ENCODE measurements at places on chromosomes 3 and 15.

DNA sequence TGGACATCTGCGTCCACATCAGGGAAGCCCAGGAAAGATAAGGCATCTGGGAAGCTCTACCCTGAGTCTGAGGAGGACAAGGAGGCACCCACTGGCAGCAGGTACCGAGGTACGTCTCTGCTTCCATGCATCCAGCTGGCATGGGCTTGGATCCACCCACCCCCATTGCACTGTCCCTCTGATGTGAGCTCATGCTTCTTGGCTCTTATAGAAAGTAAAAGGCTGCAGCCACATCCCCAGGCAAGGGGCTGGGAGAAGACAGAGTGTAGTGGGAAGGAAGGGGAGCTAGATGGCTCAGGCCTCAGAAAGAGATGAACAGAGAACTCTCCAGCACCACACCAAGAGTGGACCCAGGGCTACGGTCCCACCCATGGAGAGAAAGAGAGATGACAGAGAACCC, 18.2 kb downstream of the PTH1R start:
- DNase-seq = no peak

DNA sequence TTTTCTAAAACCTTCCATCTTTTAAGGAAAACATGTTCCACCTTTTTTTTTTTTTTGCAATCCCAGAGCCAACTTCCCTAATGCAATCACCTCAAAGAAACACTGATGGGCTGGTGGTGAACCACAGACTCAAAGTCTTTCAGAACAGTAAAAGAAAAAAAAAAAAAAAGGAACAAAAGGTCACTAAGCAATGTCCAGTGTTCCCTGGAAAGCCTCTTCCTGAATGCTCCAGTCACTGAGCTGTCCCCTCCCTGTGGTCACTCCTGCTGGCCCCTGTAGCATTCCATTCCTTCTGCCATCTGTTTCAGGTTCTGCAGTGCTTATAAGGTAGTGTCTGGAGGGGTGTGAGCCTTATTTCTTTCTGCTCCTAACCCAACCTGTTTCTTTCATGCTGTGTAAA, 53.3 kb downstream of the AAGAB start:
- no peak for DNase-seq

- no peak for DNase-seq
Measured at GRCh38 chr15:73927003-73927475, 777 bp downstream of the LOXL1 start.

GRCh38 chr15:25659251-25659650, 203.9 kb downstream of the ATP10A start:
- DNase-seq = no peak

DNA sequence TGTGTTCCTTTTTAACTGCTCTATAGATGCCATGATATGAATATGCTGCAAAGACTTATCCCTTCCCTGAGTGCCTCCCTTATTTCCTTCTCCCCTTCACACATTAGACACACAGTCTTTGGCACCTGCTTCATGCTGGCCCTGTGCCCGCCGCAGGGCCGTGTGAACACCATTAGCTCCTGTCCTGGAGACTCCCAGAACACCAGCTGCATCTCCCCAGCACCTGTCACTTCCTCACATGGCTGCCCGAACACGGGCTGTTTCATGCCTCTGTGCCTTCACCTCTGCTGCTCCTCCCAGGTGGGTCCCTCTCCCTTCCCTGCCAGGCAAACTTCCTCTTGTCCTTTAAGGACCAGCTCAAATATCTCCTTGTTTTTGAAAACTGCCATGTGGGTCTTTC, 40.5 kb upstream of the SEC13 start:
- DNase-seq = peak; percentile 12

DNA sequence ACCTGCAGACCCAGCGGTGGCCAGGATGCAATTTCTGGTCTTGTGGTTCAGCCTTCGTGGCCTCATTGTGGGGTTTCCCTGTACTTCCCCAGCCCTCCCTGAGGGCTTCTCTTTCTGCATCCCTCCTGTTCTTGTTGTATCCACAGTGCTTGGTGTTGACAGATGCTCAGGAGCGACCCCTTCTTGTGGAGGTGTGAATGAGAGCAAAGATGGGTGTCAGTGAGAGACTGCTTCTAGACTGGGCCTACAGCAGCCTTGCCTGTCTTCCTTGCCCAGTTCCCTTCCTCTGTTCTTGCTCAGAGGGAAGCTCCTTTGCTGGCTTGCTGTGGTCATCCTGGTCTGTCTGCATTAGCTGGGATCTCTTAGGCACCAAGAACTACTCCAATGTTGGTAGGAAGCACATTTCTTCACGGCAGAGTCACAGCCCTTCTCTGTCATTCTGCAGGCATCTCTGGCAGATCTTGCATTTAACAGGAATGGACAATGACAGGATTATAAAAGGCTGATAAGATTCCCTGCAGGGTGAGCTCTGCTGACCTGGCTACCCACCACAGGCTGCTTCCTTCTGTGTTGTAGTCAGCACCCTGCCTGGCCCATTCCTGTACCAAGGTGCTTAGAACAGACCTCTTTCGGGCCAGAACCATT, 317.8 kb upstream of the C2CD4B start:
- DNase-seq = no peak

DNA sequence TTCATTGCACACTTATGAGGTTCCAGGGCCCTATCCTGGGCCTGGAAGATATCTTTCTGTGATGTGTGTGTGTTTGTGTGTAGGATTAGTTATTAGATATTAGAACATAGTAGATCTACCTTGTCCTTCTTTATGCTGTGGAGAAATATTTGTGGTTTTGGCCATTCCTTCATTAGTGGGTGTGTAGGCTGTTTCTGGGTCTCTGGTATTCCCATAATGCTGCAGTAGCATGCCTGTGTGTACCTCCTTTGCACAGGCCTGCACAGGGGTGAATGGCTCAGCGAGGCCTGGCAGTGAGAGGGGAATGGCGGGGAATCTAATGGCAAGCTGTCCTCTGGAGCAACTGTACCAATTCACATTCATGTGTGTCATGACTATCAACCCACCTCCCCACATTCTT, 125.8 kb upstream of the MRPS22 start:
- no peak for DNase-seq

- no peak for DNase-seq
Measured at GRCh38 chr15:81343371-81343770, 19.4 kb upstream of the STARD5 start.

- DNase-seq = no peak
Measured at GRCh38 chr3:48993834-48994233, 3.8 kb downstream of the P4HTM start.

- DNase-seq = no peak
Measured at GRCh38 chr15:92101708-92102394, 248.3 kb downstream of the SLCO3A1 start.

DNA sequence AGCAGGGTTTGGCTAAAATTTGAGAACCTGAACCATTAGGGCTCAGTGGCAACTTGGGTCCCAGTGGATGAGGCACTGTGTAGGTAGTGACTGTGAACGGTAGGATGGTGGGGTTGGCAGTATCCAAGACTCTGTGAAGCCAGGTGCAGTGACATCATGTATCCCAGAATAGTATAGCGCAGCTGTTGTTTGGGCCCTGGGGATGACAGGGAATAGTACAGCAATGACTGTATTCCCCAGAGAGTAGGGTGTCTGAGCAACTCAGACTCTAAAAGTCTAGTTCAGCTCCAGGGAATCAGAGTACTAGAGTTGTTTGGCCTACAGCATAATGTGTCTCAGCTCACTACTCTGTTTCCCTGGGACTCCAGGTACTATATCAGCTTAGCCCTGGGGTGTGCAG, 20.7 kb upstream of the PPP2R3A start:
- no peak for DNase-seq

- DNase-seq = no peak
Measured at GRCh38 chr3:5330152-5330810, 142.8 kb downstream of the EDEM1 start.

DNA sequence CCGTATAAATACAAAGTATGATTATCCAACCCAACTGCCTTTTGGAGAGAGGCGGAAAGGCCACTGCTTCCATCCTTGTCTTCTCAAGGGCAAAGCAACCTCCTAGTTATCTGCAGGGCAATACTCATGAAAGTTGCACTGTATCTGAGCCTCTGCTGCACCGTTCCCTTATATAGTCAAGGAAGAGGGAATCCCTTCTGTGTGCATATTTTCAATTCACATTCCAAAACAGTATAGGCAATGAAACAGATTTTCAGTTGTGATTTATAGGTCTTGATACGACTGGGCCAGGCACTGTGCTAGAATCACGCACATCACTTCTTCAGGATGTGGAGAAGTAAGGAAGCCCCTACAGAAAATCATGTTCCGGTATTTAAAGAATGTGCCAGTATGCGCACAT, 455.7 kb downstream of the FOXP1 start:
- DNase-seq = no peak

DNA sequence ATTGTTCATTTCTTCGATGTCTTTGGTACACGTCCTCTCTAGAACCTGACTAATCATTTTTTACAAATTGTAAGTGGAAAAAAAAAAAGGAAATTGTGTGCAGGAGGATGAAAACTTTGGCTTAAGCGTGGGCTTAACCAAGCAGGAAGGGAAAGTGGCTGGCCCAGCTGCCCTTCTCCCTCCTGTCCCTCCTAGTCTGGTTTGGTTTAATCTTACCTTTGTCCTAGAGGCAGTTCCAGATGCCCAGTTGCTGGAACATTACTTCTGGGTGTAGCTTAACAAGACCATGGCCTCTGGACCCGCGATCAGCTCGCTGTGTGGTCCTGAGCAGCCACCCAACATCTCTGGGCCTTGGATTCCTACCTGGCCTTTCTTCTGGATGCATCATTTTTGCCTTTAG, 15.4 kb downstream of the PAQR5 start:
- no peak for DNase-seq

DNA sequence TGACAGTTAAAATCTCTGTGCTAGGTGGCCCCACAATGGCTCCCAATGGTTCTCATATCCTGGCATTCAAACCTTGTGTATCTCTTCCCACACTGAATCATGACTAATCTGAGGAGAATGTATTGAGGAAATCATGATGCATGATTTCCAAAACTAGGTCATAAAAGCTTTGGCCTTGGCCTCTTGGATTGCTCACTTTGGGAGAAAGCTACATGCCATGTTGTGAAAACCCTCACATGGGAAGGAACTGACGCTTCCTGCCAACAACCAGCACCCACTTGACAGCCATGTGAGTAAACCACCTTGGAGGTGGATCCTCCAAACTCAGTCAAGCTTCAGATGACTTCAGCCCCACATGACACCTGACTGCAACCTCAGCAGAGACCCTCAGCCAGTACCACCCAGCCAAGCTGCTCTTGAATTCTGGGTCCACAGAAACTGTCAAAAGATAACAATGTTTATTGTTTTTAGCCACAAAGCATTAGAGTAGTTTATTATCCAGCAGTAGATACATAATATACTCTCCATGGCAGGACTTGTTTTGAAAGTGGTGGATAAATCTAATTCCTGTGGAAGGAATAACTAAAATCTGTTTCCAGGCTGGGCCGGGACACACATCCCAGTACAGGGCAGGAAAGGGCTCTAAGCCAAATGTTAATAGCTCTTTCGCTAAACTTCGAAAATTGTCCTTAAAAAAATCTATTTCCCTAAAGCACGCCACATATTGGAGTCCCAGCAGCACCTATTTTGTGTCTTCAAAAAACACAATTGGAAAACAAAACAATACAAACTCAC, 1.0 kb upstream of the ZNF620 start:
- DNase-seq = no peak

GRCh38 chr3:127955728-127956127, 40.7 kb downstream of the KBTBD12 start:
- DNase-seq = no peak

DNA sequence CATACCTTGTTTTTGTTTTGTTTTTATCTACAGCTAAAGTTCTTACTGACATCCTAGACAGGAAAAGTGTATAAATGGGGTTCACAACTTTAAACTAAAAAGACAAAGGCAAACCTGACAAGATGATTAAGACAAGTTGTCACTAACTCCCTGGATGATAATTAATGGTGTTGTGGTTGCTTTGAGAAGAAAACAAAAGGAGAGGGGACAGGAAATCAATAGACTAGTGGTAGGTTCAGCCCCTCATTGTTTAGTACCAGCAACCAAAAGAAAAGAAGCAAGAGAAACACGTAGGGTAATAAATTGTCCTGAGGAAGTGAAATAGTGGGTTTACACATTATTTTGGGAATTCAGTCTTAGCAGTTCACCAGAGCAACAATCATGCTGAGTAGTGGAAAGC, 78.8 kb downstream of the BFSP2 start:
- no peak for DNase-seq

DNA sequence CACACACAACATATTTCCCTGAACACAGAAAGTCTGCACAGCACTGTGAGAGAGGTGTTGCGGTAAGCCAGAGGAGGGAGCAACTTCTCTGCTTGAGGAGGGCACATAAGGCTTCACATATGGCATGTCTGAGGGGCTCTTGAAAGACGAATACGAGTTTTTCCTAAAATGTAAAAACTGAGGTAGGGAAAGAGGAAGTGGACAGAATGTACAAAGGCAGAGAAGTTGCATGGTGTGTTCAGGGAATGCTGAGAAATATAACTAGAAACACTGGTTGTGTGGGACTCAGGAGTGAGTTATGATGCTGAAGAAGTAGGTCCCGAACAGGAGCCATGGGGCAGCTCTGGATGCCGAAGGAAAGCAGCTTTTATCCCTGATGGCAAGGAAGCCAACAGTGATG, 22.8 kb upstream of the ATP8B4 start:
- DNase-seq = no peak

DNA sequence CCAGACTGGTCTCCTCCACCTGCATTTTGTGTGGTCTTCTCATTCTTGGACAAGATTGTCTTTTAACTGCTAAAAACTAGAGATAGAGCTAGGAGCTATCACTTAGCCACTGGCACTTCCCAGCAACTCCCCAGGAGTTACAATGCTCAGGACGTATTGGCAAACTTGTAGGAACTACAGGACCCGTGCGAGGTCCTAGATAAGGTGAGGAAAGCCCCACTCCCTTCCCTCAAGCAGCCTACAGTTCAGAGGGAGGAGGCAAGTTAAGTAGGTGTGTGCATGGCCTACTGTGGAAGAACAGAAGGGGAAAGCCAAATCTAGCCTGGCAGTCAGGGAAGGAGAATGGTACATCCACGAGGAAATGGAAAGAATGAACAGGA, 504.7 kb upstream of the PROK2 start:
- DNase-seq = no peak

- DNase-seq = no peak
Measured at GRCh38 chr3:107679921-107680320, 157.2 kb downstream of the BBX start.

DNA sequence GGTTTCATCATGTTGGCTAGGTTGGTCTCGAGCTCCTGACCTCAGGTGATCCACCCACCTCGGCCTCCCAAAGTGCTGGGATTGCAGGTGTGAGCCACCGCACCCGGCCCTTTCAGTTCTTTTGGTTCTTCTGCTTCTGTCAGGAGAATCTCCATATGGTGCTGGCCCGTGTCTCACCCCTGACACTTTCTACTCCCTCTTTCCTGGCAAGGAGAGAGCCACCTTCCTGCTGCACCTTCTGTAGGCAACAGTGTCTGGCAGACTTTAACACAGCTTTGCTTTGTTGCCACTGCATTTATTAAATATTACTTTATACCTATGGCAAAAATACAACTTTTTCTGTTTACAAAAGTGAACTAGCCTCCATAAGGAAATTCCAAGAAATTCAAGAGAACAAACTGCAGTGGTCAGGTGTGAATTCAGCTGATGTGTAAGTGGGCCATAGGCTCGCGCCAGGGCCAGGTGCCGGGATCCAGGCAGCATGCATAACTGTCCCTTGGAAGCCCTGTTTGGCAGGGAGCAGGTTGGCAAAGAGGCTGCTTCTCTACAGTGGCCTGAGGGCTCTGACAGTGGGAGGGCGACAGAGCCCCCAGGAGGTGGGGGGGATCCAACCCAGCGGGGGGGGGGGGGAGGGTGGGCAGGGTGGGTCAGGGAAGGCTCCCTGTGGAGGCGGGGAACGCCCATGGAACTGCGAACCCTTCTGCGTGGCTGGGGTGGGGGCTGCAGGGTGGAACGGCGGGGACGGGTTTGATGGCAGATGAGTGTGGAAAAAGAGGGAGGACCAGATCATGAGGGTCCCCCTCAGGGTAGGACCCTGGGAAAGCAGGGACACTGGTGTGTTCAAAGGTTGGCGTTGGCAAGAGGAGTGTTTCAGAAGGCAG, 21.1 kb downstream of the CTSH start:
- no peak for DNase-seq

All from NCI-H1436 treated with DMSO at 0.1 percent for 48 hours (cell line).